ENCODE measurements at places on chromosomes 16 and 17. TPM values are rescaled to one million over a fixed set of nuclear protein-coding genes. Genes with fewer than 3 reads are reported as not detected.

TEKT5 gene
- total RNA-seq: not detected

GRCh38 chr16:47309581-47310312 lies 151.1 kb downstream of the ITFG1 start:
- DNase-seq: peak; percentile 6

DNA sequence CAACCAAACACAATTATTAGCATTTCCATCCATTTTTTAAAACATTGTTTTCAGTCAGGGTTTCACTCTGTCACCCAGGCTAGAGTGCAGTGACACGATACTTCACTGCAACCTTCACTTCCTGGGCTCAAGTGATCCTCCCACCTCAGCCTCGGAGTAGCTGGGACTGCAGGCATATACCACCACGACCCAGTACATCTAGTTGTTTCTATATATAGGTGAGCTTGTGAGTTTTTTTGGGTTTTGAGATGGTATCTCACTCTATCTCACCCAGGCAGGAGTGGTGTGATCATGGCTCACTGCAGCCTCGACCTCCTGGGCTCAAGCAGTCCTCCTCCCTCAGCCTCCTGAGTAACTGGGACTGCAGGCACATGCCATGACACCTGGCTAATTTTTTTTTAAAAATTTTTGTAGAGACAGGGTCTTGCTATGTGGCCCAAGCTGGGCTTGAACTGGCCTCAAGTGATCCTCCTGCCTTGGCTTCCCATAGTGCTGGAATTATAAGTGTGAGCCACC lies 21.5 kb upstream of the ATP5MC1 start:
- no peak for DNase-seq

- no peak for DNase-seq
Measured at GRCh38 chr16:8929086-8929748, 34.5 kb downstream of the USP7 start.

DNA sequence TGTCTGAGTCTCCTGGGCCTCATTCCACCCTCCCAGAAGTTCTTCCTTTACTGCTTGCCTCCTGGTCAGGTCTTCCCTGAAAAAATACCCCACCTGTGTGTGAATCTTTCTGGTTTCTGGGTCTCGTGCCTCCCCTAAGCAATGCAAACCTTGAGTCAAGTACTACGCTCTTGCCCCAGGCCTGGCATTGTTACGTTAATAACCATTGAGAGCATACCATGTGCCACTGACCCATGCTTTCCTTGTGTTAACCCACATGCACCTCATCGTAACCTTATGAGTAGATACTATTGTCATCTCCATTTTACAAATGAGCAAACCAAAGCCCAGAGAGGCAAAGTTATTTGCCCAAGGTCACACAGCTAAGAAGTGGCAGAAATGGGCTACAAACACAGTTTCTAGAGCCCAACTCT lies 25.4 kb upstream of the TOB1 start:
- no peak for DNase-seq

DNA sequence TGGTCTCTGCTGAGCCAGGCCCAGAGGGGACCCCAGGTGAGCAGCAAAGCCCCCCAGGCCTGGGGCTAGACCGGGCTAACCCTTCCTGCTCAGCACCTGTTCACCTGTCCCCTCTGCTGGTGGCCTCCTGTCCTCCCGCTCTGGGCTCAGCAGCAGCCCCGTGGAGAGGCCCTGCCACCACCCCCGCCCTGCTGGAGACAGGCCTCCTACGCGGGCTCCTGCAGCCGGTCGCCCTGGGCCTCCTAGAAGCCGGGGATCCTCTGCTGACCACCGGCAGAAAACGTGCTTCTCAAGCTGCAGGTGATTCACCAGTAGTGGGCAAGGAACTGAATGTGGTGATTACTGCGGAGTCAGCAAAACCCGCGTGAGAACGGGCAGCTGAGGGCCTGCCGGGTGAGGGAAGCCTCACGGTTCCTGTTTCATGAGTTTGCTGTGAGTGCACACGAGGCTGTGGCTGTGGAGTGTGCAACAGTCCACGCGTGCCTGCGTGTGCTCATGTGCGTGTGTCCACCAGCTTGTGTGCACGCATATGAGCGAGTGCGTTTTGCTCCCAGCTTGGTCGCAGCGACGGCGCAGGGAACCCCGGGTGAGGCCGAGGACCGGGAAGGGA lies 792 bp downstream of the SECTM1 start:
- DNase-seq: peak; percentile 34

DNA sequence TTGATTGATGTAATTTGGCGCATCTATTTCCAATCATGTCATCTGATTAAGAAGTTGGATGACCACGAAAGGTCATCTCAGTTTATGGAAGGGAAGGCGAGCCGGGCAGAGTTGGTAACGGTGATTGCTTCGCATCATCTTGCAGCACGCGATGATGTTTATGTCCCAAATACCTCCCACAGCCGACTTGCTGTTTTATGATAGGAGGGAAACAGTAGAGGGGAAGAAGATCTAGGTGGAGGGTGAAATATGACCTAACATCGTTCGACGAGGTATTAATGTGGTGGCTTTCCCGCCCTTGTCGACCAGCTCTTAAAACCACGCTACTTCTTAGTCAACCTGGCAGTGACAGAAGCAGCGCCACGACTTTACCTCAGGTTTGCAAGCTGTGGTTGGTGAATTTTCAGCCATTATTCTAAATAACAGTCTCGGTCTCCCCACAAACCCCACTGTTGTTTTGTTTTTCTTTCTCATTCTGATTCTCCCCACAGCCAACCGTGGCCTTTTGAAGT lies 805 bp upstream of the TANC2 start:
- no peak for DNase-seq
